ENCODE measurements at places on chromosomes 2 and 18.

DNA sequence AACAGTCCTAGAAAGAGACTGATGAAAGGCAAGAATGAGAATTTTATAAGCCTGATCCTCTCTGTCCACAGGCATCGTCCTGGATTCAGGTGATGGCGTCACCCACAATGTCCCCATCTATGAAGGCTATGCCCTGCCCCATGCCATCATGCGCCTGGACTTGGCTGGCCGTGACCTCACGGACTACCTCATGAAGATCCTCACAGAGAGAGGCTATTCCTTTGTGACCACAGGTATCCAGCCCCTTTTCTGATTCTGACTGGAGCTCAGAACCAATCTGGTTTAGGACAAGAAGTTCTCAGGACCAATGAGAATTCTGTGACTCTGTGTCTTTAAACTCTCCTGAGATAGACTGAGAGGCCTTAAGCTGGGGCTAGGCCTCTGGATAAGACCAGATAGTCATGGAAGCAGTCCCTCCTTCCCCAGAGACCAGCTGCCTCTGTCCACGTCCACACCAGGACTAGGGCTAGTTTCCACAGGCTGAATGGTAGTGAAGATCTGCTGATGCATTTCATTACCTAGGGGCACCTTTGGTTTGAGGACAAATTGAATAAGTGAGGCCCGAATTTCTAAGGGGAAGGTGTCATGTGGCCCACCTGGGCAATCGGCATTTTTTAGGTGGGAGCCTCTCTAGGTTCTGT lies 13.1 kb upstream of the DGUOK start:
- no peak for DNase-seq

DNA sequence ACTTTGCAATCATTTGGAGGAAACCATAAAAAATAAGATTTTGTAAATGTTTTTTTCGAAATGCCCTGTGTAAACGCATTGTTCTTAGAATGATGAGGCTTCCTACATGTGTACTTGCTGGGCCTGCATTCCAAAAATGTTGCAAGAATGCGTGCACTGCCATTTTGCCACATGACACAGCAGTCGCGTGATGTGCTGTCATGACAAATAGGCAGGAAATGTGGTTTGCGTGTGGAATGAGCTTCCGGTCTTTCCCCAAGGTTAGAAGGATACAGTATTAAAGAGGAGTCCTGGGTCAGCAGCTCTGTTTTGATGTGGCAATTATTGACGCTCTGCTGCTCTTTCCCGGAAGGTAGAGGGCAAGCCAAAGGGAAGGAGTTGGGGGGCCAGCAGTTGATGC lies 18.1 kb upstream of the SERPINB2 start:
- no peak for DNase-seq

DNA sequence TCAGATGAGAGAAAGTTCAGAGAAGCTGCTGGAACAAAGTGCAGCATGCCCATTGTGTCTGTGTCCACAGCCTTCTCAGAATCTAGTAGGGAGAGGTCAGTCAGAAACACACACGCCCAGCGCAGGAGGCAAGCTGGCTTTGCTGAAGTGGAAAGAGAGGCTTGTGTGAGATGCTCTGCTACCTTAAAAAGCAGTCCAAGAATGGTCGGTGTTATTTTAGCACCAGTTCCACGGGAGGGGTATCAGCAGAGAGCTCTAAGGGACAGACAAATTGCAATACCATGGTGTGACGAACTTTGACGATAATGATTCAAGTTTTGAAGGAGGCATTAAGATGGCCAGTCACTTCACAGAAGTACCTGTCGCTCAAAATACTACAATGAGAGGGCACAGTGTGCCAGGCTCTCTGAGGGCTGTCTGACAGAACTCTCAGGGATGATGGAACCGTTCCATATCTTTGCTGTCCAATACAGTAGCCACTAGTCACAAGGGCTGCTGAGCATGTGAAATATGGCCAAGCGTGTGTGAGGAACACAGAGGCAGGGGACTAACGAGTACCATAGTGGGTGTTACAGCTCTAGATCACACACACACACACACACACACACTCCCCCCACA lies 237.5 kb upstream of the TMEM200C start:
- DNase-seq = no peak

DNA sequence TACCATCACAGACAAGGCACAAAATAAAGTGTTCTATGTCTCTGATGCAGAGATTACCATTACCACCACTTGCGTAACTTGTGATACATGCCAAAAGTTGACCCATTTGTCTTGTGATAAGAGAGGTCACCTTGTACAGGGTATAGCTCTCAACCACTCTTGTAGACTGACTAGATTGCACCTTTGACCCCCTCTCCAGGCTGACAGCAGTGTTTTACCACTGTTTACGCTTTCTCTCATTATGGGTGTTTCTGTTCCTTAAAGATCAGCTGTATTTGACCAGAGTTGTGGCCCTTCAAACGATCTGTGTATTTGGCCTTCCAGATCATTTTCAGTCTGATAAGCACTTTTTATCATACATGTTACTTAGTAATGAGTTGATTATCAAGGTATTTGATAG lies 215.7 kb upstream of the HNMT start:
- DNase-seq = no peak

Data from activated CD8-positive, alpha-beta memory T cell treated with anti-CD3 and anti-CD28 coated beads for 48 hours (primary cell).